Osteoblast (primary cell): ENCODE measurements at places on chromosomes 13 and 19.

DNA sequence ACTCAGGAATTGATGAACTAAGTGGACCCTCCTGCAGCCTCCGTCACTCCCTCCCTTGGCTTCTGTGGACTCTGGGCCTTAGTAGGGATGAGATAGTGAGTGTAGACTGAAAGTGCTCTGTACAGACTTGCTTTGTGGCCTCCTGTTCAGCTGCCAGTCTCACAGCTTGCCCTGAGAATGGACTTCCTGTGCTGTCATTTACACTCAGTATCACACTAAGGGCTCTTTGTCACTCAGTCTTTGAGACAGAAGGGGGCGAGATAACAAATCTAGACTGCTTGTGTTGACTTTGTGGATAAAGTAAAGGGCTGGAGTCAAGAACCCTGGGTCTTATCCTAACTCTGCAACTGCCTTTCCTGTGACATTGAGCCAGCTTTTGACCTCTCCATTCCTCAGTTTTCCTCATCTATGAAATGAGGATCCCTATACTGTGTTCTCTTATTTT lies 21.0 kb upstream of the SPRY2 start:
- DNase-seq = peak; percentile 48

DNA sequence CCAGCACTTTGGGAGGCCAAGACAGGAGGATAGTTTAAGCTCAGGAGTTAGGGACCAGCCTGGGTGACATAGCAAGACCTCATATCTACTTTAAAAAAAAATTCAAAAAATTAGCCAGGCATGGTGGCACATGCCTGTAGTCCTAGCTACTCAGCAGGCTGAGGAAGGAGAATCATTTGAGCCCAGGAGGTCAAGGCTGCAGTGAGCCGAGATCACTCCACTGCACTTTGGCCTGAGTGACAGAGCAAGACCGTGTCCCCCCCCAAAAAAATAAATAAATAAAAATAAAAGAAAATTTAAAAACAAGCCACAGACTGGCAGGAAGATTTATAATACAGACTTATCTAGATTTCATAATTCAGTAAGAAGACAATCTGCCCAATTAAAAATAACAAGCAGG lies 14.8 kb downstream of the PSPC1 start:
- no peak for DNase-seq

DNA sequence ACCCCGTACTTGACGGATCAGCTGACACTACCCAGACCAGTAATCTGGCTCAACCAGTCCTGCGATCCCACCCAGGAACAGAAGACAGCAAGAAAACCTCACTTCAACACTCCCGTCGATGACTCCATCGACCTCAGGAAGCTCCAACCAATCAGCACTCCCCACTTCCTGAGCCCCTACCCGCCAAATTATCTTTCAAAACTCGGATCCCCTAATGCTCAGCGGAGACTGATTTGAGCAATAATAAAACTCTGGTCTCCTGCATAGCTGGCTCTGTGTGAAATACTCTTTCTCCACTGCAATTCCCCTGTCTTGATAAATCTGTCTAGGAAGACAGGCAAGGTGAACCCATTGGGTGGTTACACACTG lies 1.2 kb downstream of the LSM4 start:
- DNase-seq = peak; percentile 21

DNA sequence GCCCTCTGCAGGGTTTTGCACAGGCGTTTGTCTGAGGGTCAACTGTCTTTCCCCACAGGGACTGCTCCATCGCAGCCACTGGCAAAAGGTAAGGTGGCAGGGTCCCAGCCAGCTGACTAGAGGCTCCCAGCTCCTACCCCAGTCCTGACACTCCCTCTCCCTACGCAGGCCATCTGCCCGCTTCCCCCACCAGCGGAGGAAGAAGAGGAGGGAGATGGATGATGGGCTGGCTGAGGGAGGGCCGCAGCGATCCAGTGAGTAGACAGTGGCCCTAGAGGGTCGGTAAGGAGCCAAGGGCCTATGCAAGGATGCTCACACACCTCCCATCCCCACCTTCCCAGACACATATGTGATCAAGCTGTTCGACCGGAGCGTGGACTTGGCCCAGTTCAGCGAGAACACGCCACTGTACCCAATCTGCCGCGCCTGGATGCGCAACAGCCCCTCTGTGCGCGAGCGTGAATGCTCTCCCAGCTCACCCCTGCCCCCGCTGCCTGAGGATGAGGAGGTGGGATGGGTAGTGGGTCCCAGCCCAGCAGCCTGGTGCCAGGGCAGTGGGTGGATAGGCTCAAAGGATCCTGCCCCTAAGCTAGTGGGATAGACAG lies 4.0 kb downstream of the HSPB6 start:
- no peak for DNase-seq

GRCh38 chr19:41226053-41226873 lies 7.2 kb downstream of the AXL start:
- peak; percentile 95 for DNase-seq

GRCh38 chr13:99501848-99502301 lies 603 bp downstream of the TM9SF2 start:
- DNase-seq = peak; percentile 63

DNA sequence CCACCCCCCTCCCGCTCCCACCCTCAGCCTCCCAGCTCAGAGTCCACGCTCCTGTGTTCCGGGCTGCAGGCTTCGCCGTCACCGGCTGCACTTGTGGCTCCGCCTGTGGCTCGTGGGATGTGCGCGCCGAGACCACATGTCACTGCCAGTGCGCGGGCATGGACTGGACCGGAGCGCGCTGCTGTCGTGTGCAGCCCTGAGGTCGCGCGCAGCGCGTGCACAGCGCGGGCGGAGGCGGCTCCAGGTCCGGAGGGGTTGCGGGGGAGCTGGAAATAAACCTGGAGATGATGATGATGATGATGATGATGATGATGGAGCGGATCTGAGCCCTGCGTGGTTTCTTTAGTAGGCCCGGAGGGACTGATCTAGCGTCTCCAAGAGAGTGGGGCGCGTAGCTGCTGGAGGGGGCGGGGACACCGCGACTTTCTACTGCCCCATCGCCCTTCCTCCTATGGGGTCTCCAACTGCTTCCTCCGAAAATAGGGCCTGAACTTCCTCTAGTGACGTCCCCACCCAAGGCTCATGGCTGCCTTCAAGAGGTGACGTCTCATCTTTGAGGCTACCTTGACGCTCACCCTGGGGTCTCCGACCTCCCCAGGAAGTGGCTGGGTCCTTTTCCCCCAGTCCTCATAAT lies 1.4 kb downstream of the RETN start:
- peak; percentile 82 for DNase-seq

DNA sequence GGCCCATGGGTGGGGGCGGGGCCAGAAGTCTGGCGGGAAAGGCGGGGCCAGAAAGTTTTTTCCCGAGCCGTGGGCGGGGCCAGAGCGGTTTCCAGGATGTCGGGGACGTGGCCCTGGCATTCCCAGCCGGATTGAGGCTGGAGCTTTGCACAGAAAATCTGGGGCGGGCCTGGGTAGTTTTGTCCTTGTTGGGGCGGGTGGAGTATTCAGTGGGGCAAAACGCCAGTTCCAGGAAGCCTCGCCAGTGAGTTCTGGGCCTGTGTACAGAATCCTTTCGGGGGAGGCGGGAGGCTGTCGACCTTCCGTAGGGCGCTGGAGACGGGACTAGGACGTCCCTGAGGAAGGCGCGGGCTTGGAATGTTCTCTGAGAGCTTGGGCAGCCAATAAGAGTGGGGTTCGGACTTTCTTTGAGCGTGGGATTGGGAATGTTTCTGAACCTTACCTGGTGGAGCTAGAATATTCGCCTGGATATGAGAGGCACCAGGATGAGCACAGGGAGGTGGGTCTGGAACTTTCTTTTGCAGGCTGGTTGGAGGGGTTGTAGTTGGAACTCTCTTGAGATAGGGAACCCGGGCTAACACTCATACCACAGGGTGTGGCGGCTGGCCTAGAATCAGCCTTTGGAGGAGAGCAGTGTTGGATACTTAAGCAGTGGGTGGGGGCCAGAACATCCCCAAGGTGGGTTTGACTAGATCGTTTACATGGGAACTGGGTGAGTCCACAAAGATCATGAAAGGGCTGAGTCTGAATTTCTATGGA lies 1.3 kb downstream of the CCDC9 start:
- peak; percentile 90 for DNase-seq

GRCh38 chr19:38072776-38073750 lies 151.0 kb downstream of the DPF1 start:
- DNase-seq = peak; percentile 47

DNA sequence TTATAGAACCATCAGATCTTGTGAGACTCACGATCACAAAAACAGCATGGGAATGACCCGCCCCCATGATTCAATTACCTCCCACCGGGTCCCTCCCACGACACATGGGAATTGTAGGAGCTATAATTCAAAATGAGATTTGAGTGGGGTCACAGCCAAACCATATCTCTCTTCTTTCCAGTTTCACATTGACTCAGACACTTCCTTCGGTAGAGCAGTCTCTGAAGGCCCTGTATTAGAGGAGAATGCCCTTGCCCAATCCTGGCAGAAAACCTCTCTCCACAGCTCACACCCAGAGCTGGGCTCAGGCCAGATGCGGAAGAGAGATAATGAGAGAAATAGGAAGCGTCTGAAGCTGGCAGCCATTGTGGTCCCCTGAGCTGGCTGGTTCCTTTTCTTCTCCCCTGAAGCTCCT lies 72.4 kb upstream of the CLDN10 start:
- no peak for DNase-seq

DNA sequence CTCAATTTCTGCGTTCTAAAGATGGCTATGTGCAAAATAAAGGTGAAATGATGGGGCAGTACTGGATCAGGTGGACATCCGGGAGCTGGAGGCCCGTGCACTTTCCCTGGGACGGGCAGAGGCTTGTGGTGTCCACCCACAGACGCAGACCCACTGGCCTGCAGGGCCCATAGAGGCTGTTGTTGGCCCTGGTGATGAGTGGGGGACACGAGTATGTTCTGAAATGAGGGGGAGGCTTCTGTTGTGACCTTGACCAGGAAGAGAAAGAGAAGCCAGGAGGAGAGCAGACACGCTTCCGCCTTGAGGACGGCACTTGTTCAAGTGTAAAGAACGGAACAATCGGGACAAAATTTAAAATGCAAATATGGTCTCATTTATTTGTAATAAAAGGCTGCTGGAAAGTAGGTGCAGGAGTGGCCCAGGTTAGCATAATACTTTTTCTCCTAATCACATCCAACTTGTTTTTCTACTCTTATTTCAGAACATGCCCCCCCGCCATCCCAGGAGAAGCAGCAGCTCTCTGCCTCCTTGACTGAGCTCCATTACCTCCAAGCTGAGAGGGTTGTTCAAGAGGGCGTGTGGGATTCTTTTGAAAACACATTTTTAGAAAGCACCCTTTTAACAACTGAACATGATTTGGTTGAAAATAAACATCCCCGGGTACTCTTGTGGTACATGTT lies 27.1 kb downstream of the ATP11A start:
- DNase-seq = no peak

DNA sequence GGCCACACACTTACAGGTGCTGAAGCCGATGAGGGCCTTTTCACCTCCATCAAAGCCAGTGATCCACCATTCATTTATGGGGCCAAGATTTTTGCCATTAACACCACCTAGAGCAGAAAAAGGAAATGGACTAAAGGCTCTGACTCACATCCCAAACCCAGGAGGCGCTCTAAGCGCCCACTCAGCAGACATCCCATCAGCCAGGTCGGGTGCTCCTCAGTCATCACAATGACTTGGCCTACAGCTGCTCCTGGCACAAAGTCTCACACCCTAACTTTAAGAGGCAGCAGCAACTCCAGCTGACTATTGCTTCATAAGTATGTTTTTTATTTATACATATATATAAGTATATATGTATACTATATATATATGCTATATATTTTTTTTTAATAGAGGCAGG lies 36.1 kb upstream of the EIF3G start:
- peak; percentile 90 for DNase-seq

DNA sequence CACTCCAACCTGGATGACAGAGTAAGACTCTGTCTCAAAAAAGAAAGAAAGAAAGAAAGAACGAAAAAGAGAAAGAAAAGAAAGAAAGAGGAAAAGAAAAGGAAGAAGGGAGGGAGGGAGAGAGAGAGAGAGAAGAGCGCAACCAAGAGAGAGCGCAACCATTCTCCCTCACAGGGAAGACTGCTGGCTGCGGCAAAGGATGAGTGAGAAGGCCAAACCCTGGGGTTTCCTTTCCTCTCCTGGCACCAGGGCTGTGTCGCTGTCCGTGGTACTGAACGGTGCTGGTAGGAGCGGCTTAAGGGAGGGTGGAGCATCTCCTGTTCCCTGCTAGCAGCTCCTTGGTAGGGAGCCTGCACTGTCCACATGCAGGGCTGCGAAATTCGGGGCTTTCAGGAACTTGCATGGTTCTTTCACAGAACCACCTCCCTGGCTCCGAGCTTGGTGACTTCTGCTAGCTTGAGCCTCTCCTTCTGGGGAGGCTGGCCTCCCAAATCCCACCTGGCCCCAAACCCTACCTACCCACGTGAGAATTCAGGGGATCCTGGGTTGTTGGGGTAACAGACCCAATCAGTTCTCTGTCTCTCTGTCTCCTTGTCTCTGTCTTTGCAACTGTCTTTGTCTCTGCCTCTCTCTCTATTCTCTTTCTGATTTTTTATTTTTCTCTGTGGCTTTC lies 51.1 kb upstream of the ZNRF4 start:
- DNase-seq = peak; percentile 96

DNA sequence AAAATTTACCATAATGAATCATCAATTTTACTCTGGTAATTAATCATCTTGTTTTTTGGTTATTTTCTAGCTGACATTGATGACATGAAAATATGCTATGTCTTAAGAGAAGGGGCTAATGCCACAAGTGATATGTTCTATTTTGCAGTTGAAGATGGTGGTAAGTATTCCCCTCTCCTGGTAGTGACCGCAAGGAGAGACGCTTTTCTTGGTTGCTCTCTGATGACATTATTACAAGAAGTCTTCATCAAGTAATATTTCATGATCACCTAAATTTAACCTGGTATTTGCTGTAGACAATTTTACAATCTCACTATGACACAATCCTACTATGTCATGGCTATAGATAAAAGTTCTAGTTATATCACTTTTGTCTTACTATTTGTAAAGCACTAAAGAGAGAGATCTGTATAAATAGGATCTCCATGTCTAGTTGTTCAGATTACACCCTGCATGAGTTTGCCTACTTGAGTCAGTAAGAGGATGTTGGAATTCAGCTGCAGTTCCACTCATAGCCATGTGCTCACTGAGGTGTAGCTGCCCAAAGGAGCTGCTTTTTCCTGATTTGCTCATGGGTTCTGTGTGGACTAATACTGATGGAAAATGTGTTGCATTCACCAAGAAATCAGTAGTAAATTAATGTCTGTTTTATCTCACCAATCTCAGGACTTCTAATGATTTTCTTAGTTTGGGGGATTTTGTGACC lies 10.9 kb downstream of the FREM2 start:
- no peak for DNase-seq

- peak; percentile 19 for DNase-seq
Measured at GRCh38 chr13:38661010-38661675, 25.7 kb upstream of the FREM2 start.
